ENCODE measurements at places on chromosomes 6 and 20.

GRCh38 chr20:22223236-22223635 is 361.1 kb downstream of the FOXA2 start:
- DNase-seq, result no peak

GRCh38 chr6:56616967-56617366 is 25.7 kb downstream of the DST start:
- no peak for DNase-seq

DNA sequence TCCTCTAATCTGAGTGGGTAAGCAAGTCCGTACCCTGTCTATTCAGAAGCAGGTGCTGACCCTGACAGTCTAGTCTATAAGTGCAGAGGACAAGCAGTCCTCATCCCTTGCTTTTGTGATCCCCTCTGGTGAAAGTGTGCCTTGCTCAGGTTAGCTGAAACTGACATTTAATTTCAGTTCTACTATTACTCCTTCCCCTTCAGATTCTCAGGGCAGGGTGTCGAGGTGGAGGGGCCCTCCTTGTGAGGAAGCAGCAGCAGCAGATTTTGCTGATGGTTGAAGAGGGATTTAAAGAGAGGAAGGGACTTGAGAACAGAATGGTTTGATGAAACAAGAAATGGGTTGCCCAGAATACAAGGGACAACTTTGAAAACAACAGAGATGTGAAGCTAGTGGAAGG is 309.3 kb downstream of the CLIC5 start:
- DNase-seq, result no peak

DNA sequence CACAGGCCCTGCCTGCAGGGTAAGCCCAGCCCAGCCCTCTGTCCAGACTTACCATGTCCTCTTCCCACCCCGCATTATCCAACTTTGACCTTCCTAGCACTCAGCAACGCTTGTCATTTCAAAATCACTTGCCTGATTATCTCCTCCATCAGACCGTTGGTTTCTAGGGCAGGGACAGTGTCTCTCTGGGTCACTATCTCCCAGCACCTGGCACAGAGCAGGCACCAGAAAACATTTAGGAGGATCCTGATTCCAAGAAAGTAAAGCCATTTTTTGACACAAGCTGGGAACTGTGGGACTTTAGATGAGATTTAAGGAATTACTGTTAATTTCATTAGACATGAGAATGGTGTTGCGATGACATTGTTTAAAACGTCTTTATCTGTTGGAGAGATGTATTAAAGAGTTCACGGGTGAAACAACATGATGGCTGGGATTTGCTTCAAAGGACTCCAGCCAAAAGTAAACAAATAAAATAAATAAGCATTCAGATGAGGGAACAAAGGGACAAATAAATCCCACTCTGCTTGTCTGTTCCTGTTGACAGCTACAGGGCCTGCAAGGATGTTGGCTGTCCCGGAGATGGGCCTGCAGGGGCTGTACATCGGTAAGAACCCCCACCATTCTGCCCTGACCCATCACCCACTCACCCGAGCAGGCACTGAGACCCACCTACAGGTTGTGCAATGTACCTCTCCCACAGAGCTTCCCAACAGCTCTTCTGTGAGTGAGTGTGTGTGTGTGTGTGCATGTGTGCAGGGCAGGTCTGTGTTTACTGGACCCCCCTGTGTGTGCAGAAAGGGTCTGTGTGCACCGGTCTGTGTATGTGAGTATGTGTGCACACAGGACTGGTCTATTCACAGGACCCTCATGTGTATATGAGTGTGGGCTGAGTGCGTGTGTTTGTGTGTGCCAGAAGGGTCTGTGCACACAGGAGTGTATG is 5.9 kb downstream of the HSPA12B start:
- no peak for DNase-seq

Measured in activated T-helper 9 cell treated with anti-CD3 and anti-CD28 coated beads, Interleukin-2, amount 50 U/mL, for 16 hours (primary cell).